ENCODE measurements at places on chromosomes 6 and 20.

- DNase-seq: no peak
These were observed 225.9 kb downstream of the SMOC2 start for GRCh38 chr6:168666699-168667427.

DNA sequence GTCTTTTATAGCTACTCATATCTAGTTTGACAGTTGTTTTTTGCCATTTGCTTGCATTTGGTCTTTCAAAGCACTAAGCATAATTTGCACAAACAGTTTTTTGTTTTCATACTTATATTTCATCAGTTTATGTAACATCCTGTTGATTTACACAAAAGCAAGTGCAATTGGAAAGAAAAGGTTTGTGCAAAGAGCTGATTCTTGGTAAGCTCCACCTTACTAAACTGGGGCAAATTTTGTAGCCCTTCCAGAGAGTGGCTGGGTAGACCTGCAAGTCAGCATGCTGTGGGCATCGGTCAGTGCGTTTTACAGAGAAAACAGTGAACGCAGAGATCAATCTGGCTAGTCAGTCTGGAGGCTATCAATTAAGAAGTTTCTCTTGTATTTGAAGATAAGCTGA is 34.5 kb downstream of the TXLNB start:
- DNase-seq: no peak

DNA sequence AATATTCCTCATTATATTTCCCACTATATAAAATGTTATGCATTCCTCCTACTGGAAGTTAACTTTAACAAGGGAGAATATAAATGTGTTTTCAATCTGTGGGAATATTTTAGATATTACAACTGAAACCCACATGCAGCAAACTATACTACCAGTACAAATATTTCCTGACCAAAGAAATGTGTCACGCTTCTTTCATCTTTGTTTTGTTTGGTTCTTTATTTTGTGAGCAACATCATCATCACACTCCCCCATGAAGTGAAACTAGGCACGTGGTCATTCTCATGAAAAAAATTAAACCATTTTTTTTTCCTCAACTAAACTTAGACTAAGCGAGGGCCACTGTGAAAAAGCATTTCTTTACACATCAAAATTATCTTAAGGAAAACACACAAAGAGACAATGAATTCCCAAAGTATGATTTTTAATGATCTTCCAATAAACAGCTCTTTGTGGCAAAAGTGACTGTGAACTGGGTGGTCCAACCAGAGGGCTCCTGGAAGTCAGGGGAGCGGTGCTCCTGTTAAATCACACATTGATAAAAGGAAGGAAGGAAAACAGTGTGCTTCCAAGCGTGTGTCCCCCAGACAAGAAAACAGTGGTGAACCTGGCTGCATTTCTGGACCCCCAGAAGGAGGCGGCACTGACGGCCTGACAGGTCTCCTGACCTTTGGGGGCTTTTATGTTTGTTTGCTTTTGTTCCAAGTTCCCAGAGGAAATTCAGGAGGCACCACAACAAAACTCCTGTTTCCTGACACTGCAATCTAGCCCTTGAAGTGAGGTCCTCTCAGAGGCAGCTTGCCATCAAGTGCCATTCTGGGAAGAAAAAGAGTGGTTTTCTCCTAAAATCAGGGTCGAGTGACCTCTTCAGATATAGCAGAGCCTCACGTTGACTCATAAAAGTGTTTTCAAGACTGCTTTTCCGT is 166.8 kb upstream of the FOXQ1 start:
- DNase-seq: no peak

DNA sequence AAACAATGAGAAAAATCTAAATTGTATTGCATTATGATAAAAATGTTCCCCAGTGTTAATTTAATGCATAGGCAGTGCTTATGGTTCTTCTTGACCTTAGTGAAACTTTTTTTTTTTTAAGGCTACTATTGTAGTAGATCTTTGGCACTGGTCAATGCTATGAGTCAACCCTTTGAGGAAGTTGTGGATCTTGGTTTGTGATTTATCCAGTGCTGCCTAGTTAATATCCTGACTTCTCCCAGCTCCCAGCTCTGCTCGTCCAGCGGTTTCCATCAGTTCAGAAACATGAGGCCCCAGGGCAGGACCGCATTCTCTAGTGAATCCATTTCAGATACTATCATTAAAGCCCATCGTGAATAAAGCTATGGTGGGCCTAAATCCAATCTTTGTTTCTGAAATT is 364.5 kb upstream of the JARID2 start:
- no peak for DNase-seq

DNA sequence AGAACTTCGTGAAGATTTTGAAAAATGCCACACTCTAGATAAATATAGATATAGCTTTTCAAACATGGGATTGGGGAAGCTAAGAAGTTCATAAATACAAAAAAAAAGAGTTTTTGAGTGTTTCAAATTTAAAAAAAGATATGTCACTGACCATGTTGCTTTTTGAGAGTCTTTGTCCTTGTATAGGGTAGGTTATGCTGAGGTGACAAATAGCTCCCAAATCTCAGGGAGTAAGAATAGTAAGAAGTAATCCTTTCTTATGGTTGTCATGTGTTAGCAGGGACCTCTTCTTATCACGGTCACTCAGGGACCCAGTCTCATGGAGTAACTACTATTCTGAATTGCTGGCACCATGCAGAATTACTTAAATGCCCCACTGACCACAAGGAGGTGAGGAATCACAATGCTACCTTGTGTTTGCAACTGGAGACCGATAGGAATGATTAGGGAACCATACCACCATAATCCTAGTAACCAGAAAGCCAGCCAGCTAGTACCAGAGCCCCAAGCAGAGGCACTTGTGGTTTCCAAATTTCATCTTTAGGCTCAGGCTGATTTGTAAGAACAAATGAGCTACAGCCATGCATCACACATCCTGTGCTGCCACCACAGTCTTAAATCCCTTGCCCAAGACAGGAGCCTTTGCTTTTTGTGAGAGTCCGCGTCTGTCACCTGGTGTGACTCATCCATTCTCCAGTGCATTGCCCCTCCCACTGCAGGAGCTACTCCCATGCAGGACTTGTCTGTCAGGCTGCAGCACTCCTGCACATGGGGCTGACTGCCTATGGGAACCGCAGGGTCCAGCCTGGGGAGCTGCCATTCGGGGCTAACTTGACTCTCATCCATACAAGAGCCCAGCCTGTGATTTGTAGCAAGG is 42.4 kb upstream of the ADGRF4 start:
- DNase-seq: no peak

DNA sequence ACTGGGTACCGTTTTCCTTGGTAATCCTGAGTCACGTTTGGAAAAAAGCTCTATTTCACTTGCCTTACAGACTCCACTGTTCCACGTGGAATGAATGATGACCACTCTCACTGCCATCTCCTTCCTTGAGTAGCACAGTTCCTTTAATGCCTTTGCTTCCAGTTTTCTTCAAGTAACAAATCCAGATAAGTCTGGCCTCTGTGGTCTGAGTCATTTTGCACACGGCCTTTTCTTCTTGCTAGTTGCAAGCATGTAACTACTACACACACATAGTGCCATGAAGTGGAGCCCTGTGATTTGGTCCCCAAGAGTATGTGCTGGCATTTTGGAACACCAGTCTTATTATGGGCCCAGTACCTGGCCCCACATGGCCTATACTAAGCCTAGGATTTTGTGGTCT is 182.8 kb downstream of the SASH1 start:
- DNase-seq: no peak

GRCh38 chr20:3858689-3859088 is 12.1 kb downstream of the MAVS start:
- no peak for DNase-seq

DNA sequence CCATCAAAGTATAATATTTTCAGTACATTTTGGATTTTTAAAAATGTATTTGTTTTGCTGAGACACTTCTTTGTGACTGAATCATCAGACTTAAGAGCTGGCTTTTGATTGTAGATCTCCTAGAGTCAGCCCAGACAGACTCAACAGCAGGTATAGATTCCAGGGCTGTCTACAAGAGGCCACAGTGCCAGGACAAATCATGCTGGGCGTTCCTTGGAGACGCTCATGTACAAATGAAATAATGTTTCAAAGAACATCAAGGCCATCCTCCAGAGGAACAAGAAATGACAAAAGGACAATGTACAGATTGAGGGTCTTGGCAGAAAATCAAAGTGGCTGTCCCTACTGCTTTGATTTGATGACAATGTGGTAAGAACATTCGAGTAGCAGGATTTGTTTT is 369.3 kb downstream of the GRIK2 start:
- no peak for DNase-seq

DNA sequence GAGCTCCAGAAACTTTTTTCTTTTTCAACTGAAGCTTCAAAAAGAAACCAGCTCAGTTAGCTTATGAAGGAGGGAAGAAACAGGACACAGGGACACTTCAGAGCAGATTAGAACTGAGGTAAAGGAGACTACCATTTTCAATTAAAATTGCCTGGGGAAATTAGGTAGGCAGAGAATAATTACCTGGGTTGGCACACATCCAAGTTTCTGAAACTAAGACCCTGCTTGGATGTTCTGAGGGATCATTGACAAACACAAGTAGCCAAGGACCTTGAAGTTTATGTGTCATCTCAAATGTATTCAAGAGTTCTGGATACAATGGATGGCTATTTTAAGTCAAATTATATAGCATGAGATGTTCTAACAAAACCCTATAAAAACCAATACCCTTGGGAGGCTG is 137.6 kb downstream of the PLCB4 start:
- no peak for DNase-seq

DNA sequence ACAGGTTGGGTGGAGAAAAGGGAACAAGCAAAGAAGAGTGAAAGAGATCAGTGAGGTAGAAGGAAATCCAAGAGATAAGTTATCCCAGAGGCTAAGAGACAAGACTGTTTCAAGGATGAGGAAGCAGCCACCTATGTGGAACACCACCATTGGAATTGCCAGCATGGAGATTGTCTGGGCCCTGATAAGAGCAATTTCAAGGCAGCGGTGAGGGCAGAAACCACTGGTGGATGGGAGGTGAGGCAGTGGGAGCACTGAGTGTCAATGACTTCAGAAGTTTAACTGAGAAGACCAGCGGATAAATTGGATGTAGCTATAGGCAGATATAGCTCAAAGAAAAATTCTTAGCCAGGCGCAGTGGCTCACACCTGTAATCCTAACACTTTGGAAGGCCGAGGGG is 56.7 kb downstream of the SNX5 start:
- DNase-seq: no peak

DNA sequence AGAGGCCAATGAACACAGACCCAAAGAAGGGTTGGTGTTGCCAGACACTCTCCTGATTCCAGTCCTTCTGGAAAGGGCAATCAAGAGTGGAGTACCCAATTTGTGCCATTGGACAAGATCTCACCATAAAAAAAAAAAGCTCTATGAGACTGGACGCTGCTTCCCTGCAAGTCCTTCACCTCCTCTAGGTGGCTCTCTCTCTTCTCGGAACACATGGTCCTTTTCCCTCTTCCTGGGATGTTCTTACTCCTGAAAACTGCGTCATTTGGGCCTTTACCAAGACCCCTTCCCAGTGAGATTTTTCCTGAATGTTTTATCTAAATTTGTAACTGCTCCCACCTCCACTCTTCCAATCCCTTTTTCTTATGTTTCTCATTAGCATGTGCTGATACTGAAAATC is 280.8 kb downstream of the FOXA2 start:
- DNase-seq: no peak

- no peak for DNase-seq
These were observed 64.4 kb downstream of the EZR start for GRCh38 chr6:158754738-158755137.

- no peak for DNase-seq
These were observed 964.6 kb upstream of the SLC35B3 start for GRCh38 chr6:9399916-9400315.

GRCh38 chr20:12947691-12948090 is 61.1 kb upstream of the SPTLC3 start:
- DNase-seq: no peak

DNA sequence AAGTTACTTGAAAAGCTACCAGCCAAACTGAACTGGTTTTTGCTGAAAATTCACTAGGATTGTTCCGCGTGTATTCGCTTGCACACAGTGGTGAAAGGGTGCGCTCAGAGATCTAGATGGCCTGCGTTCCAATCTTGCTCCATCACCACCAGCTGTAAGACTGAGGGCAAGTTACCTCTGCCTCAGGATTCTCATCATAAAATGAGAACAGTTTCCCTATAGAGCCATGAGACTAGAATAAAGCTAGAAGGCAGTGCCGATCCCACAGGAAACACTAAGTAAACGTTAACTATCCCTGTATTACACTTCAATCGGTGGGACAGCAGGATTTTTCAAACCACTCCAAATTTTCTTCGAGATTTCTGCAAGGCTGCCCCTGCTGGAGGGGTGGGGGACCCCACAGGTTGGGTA is 838 bp downstream of the AHCY start:
- no peak for DNase-seq
